Stimulated activated naive CD8-positive, alpha-beta T cell treated with anti-CD3 and anti-CD28 coated beads, Interleukin-15, amount 100 ng/mL, for 72 hours (primary cell): ENCODE measurements at places on chromosomes 7 and 10.

DNA sequence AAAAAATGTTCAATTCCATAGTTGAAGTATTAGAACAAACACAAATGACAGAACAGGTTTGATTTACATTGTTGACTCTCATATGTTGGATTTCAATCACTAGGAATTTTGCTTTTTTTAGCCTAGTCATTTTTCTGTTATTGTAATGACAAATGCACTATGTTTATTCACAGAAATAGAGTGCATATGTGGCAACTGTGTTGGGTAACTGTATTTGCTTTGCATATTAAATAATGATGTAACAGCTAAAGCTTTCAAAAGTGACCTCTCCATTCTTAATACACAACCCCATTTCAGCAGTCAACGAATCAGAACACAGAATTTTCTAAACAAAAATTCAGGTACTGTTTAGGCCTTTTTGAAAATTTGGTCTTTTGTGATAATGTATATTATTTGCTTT, 54.0 kb upstream of the SLC26A5 start:
- no peak for DNase-seq

- no peak for DNase-seq
Measured at GRCh38 chr10:5550621-5551530, 26.1 kb downstream of the CALML3 start.

DNA sequence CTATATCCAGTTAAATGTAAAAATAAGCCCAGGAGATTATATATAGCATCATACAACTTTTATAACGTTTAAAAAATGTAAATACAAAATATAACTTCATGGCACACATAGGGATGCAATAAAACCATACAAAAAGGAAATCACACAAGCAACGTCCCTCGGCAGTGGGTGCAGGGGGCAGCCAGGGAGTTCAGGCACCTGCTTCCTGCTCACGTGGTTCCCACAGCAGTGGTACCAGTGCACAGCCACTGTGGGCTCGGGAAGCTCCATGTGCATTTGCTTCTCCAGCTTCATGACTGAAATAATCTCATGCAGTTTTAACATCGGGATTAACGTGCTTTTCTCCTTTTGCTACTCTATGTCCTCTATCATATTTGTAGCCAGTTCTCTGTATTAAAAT, 255.5 kb upstream of the CXCL12 start:
- no peak for DNase-seq

DNA sequence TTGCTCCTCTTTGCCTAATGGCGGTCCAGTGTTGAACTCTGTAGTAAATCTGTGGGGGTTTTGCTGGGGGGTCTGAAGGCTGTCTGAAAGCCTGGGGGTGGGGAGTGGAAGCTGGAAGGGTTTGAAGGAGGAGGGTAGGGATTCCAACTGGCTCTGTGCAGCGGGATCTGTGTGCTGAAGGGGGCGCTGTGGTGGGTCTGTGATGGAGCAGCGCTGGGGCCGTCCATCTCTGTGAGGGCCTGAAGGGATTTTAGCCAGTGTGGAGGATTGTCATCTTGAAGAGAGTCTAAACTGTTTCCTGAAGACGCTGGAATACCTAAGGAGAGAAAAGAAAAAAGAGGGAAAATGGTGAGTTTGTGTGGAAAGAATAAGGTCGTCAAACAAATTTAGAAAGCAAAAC, 129.2 kb downstream of the STRA8 start:
- DNase-seq, result no peak

DNA sequence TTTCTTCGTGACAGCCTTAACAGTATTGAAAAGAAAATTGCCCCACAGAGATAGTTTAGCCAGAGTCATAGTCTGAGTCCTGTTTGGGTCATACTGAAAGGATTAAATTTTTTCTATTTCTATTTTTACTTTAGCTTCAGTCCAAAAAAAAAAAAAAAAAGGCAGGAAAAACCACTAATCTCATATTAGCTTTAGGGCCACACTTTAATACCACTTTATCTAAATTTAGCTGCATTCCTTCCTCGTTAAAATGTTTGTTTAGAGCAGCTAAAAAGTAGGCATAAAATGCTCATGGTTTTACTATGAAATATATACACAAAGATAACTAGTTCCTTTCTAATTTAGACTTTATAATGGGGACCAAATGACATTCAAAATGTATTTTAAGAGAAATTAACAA, 216.5 kb upstream of the TMEM196 start:
- no peak for DNase-seq

DNA sequence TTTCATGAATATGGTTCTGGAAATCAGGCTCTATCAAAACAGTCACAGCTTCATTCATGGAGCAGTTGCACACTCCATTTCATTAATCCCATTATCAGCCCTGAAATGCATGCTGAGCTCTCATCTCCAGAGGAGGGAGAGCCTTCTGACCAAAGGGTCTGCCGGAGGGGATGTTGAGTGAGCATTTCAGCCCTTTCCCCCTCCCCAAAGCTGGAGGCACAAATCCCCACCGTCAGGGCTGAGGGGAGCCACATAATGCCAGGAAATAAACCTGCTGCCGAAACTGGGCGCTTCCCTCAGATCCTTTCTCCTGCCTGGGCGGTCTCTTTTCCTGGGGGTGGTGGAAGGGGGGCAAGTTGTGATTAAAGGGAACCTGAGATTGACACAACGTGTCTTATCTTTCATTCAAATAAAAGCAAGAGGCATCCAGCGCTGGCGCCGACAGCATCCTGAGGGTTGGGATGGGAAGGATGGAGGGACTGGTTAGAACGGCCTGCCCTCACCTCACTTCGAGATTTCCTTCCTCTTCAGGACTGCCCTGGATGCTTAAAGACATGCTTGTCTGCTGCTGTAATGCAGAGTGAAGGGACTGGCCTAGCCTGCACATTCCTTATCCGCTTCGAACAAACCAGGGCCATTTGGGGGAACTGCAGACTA, 71.6 kb downstream of the TLL2 start:
- DNase-seq, result no peak
